ENCODE measurements at places on chromosomes 12 and 14.

- no peak for DNase-seq
These were observed 11.8 kb downstream of the ADIPOR2 start for GRCh38 chr12:1702713-1703112.

DNA sequence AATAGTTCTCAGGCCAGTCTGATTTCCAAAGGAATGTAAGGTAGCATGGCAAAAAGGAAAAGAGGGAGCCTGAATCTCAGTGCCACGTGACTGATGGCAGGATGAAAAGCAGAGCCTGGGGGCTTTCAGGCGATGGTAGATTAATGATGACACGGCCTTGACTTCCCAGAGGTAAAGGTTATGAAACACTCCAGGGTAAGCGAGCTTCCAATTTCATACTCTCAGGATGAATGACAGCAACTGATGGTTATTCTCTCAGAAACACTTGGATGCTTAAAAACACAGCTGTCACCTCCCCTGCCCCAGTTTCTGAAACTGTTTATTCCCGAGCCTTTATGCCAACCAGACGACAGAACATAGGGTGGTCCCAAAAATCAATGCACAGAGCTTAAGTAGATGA, 28.8 kb downstream of the GDF11 start:
- DNase-seq: no peak

DNA sequence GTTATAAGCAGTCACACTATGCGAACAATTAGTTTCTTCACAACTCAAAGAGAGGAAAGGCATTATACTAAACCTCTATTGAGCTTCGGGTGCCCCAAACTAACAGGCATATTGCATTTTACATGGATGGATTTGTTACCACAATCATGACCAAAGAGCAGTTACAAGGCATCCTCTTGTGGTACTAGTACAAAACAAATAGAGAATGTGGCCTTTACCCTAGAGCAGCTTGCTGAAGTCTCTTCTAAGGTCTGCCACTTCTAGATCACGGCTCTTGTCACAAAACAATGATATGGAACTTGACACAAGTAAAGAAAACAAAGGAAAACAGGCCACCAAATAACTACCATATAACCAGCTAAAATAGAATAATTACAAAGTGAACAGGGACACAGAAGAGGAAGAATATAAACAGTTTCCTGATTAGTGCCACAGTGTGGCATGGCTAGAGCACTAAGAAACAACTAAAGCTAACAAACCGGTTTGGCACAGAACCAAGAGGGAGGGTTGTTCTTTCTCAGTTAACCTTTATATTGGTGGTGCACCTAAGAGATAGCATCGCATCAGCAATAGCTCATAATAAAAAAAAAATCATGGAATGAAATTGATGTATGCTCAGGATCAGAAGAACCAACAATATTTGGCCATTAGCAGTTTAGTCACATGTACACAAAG, 209.7 kb upstream of the ATP2B1 start:
- no peak for DNase-seq

DNA sequence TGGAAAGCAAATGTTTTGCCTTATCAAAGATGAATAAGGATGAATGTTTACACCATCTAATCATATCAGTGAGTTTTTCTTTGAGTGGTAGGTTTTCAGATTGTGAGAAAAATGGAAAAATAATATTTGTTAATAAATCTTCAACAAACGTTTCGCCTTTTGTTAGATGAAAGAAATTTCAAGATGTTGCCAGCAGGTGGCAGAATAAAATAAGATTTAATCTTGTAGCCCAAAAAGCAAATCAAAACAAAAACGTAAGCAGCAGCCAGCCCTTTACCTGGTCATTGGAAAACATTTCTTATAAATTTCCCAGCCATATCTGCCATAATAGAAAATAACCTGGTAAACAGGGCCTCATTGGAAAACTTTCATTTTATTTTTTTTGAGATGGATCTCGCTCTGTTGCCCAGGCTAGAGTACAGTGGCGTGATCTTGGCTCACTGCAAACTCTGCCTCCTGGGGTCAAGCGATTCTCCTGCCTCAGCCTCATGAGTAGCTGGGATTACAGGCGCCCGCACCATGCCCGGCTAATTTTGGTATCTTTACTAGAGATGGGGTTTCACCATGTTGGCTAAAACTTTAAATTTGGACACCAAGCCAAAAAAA, 15.4 kb upstream of the TMEM120B start:
- DNase-seq: no peak

GRCh38 chr12:131803961-131804521, 24.2 kb upstream of the MMP17 start:
- DNase-seq: no peak

- DNase-seq: no peak
These were observed 15.3 kb upstream of the PIK3C2G start for GRCh38 chr12:18246066-18246465.

GRCh38 chr12:40581889-40582288, 110.3 kb upstream of the CNTN1 start:
- DNase-seq: no peak

GRCh38 chr12:92729773-92730305, 27.1 kb downstream of the PLEKHG7 start:
- DNase-seq: no peak

DNA sequence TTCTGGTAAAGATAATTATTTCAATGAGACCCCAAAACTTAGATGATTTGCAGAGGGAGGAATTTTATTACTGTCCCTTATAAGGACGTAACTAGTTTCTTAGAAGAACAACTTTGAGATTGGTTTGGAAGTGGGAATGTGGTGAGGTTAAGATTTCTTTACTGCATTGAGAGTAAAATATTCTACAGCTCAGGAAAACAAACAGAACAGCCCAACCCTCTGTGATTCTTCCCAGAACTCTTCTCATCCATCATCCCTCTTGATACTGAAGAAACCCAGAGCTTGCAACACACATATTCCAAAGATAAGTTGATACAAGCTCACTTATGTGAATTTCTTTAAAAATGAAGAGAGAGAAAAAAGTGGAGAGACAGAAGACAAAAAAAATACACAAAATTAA, 234.2 kb downstream of the CRADD start:
- no peak for DNase-seq

GRCh38 chr12:2944401-2945047, 14.7 kb upstream of the TEAD4 start:
- no peak for DNase-seq

GRCh38 chr12:112381406-112381882, 787 bp downstream of the HECTD4 start:
- DNase-seq: peak; percentile 38

DNA sequence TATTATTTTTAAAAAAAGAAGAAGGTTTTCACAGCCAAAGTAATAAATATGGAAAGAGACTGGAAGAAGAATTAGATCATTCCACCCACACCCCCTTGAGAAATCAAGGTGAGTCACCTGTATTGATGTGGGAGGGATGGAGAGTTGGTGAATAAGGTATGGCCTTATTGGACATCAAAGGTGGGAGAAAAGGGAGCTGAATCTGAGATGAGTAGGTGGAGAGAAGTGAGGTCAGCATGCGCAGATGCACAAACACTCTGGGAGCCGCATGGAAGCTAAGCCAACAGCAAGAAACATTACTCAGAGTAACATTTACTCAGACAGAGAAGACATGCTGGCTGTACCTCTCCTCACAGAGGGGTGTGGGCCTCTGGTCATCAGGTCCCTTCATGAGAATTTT, 113.1 kb upstream of the FOXG1 start:
- DNase-seq: no peak

DNA sequence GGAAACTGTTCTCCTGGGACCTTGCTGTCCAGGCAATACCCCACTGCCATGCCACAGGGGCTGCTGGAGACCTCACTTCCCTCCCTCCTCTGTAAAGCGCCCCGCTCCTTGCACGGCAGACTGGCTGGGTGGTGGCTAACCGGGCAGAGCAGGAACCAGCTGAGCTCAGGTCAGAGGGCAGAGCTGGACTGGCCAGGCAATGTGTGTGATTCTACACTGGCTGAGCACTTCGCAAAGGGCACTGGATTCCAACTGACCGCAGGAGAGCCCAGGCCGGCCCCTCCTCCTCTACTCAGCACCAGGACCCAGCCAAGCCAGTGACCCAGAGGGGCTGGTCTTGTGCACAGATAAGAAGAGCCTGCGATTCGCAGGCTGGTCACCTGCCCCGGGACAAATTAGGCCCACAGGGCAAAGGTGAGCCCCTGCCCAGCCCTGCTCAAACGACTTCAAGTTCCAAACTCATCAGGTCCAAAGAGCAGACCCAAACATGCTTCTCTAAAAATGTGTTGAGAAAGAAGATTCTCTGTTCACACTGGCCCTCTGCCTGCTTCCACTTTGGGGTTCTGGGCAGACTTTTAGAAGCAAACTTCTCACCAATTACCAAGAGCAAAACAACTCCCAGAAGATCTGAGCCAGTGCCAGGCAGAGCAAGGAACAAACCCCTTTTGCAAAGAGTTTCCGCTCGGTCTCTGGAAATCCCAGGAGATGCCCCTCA, 54.9 kb upstream of the DIO3 start:
- no peak for DNase-seq

DNA sequence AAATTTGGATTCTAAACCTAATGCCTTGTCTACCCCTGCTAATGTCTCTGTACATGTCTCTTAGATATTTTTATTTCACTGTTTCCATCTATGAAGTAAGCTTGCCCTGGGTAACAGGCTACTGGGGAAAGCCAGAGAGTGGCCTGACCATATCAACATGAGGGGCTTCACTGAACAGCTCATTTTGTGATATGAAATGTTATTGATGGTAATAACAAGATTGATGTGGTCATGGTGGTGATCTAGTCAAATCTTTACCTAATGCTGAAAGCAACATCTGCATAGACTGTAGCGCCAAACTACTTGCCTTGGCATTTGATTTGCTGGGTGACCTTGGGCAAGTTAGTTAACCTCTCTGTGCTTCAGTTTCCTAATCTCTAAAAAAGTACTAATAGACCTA, 9.9 kb upstream of the DYRK2 start:
- no peak for DNase-seq

- DNase-seq: no peak
These were observed 2.6 kb downstream of the OR8S1 start for GRCh38 chr12:48527891-48528670.

- no peak for DNase-seq
These were observed 18.7 kb downstream of the DAD1 start for GRCh38 chr14:22570132-22570949.

GRCh38 chr12:46659032-46659650, 166.7 kb downstream of the SLC38A4 start:
- no peak for DNase-seq

DNA sequence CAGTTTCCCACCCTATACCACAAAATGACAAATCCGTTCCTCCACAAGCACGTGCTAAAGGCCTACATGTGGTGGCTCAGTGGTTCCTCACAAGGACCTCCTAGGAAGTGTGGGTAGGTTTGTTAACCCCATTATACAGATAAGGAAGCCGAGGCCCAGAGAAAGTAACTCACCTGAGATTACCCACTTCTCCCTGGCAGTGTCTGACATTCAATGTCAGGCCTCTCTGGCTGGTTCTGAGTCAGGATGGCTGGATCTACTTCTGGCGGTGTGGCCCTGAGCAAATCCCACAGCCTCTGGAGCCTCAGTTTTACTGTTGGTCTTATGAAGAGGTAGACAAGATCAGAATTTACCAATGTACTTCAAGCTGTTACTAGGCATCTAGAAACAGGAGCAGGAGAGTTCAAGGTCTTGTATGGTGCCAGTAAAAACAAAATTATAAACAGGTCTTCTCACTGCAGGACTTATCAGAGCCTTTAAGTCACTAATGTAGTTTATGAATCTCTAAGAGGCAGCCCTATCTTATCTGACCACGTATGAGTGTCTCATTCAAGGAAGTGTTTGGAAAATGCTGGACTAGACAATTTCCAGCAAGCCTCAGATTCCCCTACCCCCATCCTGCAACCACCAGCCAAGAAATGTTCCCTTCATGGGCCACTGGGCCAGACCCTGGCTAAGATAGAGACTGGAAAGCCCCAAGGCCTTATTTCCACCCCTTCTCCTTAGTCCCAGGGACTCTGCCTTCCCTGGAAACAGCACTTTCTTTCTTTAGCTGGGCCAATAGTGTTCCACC, 4.2 kb downstream of the HSPB8 start:
- DNase-seq: no peak

DNA sequence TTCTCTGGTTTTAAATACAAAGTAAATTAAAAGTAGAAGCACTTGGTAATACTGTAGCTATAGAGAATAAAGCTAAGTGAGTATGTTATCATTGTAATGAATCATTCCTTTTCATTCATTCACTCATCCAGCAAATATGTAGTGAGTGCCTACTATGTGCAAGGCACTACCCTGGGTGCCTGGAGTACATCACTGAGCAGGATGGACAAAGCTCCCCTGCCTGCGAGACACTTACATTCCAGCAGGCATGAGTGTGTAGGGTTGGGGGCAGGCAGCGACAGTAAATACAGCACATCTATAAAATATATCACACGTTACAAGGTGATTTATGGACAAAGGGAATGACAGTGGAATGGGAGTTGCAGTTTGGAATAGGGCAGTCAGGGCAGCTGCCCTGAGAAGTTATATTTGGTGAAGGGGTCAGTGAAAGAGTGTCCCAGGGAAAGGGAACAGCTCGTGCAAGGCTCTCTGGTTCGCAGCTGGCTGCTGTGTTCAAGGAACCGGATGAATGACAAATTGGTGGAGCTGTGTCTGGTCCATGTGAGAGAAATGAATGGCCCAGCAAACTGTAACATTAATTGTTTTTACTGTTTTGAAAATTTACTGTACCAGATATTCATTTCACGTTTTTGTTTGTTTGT, 159.6 kb downstream of the CRADD start:
- no peak for DNase-seq

- DNase-seq: no peak
These were observed 12.2 kb downstream of the SLC7A7 start for GRCh38 chr14:22802860-22803686.

GRCh38 chr14:61041704-61042103, 60.7 kb downstream of the SLC38A6 start:
- no peak for DNase-seq

DNA sequence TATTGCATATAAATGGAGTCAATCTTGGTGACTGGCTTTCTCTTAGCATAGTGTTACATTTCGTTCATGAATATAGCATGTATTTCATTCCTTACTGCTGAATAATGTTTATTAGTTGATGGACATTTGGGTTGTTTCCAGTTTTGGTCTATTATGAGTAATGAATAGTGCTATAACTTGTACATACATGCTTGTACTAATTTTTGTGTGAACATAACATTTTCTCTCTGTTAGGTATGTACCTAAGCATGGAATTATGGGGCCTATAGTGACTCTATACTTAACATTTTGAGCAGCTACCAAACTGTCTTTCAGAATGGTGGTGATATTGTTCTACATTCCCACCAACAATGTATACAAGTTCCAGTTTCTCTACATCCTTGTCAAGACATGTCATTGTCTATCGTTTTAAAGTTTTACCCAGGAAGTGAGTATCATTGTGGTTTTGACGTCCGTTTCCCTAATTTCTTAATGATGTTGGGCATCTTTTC, 23.1 kb downstream of the ATP2A2 start:
- no peak for DNase-seq
